Activated gamma-delta T cell (primary cell): ENCODE measurements at places on chromosomes 3 and 15.

DNA sequence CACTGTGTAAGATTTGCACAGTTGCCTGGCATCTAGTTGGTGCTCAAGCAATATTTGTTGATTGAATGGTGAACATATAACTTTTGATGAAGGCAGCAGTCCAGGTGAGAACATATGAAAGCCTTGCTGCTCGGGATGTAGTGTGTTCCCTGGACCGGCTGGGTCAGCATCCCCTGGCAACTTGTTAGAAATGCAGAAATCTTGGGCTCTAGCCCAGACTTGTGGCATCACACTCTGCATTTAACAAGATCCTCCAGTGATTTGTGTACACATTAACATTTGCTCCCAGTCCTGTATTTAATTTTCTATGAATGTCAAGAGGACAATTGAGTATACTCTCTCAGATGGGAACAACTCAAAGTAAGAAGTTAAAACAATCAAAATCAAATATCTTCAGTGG, 69.0 kb upstream of the SAMMSON start:
- DNase-seq, result no peak

DNA sequence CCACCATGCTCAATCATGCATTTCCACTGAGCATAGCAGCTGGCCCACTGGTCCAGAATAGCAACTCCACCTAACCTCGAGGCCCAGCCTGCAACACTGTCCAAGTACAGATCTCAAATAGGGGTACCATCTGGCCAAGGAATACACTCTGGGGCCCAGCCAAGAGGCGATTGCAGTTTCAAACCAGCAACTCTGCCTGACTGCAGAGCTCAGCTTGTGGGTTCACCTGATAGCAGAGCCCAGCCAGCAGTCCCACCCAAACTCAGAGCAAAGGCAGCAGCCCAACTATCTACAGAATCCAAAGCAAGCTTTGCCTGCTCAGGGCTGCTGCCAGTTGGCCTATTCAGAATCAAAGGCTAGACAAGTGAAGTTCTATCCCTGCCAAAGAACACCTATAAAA, 30.5 kb downstream of the POLQ start:
- DNase-seq, result no peak

- no peak for DNase-seq
These were observed 106.5 kb upstream of the P2RY1 start for GRCh38 chr3:152728231-152728980.

GRCh38 chr3:31132132-31132769, 237.8 kb upstream of the GADL1 start:
- no peak for DNase-seq

GRCh38 chr15:70559265-70560239, 203.8 kb downstream of the UACA start:
- no peak for DNase-seq

- DNase-seq, result no peak
These were observed 16.2 kb downstream of the TERC start for GRCh38 chr3:169748670-169749069.

DNA sequence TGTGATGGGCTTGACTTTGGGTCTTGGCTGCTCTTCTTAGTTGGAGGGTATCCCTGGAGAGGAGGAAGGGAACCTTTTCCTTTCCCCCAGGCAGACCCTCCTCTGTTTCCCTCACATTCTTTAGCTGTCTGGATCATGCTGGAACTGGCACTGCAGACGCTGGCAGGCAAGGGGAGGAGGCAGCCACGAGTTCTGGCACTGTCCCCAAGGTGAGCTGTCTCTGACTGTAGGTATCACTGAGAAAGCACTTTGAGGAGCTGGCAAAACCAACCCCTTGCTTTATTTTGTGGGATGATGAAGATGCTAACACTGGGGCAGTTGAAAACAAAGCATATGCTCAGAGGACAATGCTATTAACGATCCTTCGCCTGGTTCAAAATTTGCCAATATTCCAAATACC, 175.0 kb downstream of the SOX2 start:
- no peak for DNase-seq

- no peak for DNase-seq
These were observed 78.2 kb downstream of the CLSTN2 start for GRCh38 chr3:140013220-140013619.

GRCh38 chr3:108241721-108242120, 19.5 kb upstream of the IFT57 start:
- DNase-seq, result no peak

DNA sequence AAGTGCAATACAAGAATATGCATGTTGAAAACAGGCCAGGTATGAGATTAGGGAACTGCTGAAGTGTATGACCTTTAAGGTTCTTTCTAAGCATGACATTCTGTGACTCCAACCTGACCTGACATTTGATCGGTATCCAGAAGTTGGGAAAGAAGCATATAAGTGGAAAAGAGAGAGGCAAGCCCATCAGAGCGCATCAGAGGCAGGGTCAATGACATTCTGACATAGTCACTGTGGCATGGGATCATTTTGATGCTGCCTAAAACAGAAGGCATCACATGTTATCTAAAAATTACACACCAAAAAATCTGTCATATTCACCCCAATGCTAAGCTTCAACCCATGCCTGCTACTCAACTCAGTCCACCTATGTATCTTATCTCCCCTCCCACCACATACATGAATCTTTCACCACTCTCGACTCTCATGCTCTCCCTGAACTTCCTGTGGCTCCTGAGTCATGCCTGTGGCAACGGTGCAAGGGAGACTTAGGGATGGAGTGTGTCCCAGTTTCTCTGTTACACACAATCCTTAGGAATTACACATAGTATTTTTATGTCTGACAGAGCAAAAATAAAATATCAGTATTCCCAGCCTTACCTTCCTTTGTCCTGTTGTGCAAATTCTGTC, 20.5 kb upstream of the LRRN1 start:
- no peak for DNase-seq

- DNase-seq, result no peak
These were observed 89.7 kb downstream of the AQP9 start for GRCh38 chr15:58227706-58228543.

DNA sequence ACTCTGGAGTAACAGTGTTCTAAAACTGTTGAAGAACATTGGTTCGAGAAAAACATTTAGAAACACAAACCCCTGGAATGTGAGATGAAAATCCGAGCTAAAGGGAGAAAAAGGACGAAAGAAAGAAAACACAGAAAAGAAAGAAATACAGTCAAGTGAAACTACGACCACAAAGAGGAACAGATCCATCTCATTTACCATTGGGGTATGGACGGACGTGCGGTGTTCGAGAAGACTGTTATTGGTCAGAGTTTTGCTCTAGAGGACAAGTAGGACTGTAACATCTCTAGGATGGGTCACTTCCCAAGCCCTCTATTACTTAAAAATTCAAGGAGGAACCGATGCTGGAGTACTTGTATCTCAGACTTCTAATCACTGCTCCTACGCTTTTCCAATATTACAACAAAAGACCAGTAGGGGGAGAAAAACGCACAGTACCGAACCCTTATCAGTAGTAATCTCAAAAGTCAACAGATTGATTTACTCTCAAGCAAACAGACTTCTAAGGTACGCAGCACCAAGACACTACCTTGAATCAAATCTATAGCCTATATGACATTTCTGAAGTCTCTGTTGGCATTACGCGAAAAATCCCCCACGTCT, 1.1 kb upstream of the PIK3CA start:
- DNase-seq, result no peak

GRCh38 chr15:78312536-78312935, 13.1 kb upstream of the SKIC8 start:
- no peak for DNase-seq

- DNase-seq, result no peak
These were observed 449.5 kb upstream of the WNT5A start for GRCh38 chr3:55936549-55937052.

DNA sequence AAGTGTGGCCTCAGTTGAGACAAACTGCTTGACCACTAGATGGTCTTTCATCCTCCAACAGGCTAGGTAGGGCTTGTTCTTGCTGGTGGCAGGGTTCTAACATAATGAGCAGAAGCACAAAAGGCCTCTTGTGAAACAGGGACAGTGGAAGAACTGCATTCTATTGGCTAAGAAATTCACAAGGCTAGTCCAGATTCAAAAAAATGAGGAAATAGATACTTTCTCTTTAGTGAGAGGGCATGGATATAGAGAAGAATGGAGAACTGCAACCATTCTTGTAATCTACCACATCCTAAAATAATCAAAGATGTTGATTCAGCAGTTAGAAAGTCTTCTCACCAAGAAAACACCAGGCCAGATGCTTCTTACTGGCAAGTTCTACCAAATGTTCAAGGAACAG, 143.7 kb upstream of the LRIG1 start:
- DNase-seq, result no peak

GRCh38 chr3:156642750-156643728, 31.4 kb upstream of the TIPARP start:
- no peak for DNase-seq

DNA sequence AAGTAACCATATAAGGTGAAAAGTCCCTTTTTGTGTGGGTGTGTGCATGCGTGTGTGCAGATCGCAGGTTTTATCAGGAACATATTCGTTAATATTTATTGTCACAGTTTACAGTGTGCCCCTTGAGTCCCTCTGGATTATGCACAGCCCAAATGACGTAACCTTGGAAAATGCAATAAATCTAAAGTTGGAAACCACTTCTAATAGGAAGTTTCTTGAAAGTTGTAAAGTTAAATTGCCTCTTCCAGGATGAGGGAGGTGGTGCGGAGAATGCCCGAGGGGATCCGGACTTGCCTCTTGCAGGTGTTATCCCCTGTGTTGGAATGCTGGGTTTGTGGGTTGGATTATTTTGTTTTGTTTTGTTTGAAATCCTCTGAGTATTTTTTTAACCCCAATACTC, 143.3 kb downstream of the CMSS1 start:
- DNase-seq, result no peak

DNA sequence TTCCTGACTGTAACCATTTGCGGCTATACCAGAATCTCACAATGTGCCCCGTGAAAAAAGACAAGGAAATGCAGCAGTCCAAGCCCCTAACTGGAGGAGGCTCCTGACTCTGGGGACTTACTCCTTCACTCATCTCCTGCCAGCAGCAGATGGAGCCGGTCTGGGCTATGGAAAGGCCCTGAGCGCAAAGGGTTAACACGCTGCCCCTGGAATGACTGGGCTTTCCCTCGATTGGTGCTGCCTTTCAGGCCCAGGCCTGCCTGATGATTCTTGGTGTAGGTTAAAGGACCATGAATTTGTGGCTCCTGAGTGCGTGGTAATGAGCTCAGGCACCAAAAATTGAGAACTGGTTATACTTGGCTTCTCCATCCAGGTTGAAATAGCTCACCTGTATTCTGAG, 42.3 kb upstream of the GALNT15 start:
- DNase-seq, result no peak

DNA sequence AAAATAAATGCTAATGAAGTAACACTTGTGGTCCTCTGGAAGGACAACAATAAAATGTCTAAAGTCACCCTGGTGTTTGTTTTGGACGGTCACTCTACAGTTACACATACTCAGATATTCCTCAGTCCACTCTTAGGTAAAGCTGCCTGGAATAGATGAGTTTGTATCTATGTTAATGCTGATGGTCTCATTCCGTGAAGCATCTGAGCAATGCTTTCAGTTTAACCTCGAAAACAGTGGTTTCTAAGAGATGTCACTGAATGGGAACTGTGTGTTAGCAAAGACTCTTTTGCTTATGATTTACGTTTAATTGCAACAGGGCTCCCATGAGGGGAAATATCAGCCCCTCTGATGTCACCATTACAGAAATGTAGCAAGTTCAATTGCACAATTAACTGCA, 49.1 kb downstream of the FBN1 start:
- DNase-seq, result no peak

DNA sequence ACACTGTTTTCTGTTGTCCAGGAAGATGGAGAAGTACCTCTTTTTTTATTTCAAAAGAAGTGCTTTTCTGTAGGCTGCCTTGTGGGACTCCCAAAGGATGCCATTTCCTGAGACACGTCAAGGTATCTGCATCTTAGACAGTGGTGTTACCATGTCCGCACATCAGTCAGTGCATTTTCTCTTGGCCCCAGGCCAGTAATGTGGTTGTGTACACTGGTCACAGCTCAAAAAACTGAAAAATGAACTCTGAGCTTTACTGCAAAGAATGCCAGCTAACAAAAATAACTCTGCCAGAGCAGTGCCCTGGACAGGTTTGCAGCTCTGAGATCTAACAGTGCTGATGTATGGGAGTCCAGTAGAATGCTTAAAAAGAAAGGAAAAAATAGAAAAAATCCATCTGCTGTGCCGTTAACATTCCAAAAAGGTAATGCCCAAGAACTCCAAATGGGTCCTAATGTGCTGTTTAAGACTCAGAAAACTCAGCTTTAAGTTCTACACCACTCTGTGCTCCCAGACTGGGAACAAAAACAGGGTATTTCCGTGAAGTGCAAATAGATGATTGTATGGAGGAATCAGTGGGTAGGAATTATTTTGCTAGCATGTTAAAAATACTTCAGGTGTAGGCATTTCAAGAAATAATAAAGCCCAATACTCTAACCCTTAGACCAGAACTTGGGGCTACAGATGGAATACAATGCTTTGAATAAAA, 315.9 kb downstream of the FEZF2 start:
- no peak for DNase-seq

DNA sequence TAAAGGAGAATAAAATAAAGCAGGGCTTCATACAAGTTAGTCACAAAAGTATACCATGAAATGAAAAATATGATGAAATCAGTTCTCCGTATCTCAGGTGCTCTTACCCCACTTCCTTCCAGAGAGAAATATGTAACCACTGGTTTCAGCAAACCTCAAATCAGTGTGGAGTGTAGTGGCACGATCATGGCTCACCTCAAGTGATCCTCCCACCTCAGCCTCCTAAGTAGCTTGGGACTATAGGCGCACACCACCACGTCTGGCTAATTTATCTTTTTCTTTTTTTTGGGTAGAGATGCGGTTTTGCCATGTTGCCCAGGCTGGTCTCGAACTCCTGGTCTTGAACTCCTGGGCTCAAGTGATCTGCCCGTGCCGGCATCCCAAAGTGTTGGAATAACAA, 24.2 kb downstream of the DENND4A start:
- no peak for DNase-seq

DNA sequence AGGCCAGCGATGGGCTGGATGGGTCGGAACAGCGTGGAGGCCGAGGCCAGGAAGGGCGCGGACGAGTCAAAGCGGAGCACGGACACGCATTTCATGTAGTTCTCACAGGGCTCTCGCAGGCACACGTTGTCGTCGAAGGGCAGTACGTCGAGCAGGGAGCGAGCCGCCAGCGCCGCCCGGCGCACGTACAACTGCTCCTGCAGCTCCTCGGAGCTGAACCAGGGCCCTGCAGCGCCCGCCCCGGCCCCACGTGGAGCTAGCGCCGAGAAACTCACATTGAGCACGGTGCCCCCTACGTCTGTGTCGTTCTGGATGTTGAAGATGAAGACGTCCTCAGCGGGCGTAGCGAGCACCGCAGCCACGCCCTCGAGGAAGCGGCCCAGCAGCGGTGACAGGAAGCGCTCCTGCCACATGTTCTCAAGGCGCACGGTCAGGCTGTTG, 5.8 kb downstream of the CELSR3 start:
- peak; percentile 24 for DNase-seq
